Inflammatory macrophage (primary cell): ENCODE measurements at places on chromosomes 1 and 21.

DNA sequence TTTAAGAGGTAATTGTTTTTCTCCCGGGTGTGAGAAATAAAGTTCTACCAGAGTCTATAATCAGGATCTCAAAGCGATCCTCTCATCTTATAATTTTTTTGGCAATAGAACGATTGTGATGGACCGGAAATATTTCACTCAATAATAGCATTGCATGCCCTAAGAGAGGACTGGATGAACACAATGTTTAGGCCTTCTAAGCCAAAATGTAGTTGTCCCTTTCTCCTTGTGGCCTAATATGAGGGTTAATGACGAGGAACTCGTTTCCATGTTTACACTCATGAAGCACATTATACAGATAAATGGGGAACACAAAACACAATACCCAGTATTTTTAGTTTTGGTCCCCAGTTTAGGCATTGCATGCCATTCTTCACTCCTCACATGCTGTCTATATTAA, 5.9 kb downstream of the TBX15 start:
- no peak for DNase-seq

DNA sequence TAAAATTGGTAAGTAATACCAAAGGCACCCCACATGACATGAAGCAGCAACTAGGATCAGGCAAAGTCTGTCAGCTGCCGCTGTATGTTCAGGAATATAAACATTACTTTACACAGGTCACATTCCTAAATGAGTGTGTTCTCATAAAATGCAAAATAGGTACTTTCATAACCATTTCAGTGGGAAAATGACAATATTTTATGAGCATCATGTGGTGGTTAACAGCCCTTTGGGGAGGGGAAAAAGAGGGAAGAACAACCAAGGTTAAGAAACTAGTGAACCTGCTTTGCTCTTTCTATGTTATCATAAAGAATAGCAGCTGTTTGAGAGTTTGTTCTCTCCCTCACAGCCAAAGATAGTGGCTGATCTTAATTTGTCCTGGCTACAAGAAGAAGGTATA, 105.4 kb upstream of the LBR start:
- DNase-seq: no peak

GRCh38 chr21:46172863-46173528, 11.3 kb downstream of the SPATC1L start:
- no peak for DNase-seq

DNA sequence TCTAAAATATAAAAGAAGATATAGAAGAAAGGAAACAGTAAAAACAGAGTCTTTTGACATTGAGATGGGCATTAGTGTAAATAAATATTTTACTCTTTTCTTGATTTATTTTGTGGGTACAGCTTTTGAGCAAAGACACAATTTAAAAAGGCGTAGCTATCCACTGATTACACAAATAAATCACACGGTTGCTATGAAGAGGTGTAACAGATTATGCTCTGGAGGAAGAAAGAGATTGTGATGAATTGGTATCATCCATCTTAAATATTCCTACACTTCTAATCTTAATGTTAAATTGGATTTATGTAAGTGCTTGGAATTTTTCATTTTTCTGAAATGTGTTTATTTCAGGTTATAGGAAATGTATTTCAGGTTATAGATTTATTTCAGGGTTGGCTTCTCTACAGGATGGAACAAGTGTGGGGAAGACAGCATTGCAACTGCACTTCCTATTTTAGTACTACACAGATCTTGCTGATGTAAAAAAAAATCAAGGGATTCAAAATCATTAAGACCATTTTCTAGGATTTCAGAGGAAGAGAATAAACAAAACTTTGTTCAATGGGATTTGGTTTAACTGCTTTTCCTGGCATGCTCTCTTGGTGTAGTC, 15.3 kb downstream of the XCL1 start:
- DNase-seq: no peak

DNA sequence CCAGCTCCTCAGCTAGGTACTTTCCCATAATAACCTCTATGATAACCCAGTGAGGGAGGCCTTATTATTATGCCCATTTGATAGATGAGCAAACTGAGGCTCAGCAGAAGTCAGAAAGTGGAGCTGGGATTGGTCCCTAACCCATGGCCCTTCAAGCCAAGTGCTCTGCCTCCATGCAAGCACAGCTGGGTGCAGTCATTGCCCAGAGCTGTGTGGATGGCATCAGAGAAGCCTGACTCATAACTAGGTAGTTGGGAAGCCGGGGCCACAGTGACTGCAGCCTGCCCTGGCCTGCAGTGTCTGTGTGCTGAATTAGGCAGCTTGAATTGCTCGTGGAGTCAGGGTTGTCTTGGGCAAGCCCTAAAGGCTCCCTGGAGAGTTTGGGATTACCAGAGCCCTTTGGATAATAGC, 89.9 kb upstream of the SLC2A1 start:
- DNase-seq: no peak

GRCh38 chr1:103256490-103256889, 148.2 kb upstream of the COL11A1 start:
- no peak for DNase-seq

DNA sequence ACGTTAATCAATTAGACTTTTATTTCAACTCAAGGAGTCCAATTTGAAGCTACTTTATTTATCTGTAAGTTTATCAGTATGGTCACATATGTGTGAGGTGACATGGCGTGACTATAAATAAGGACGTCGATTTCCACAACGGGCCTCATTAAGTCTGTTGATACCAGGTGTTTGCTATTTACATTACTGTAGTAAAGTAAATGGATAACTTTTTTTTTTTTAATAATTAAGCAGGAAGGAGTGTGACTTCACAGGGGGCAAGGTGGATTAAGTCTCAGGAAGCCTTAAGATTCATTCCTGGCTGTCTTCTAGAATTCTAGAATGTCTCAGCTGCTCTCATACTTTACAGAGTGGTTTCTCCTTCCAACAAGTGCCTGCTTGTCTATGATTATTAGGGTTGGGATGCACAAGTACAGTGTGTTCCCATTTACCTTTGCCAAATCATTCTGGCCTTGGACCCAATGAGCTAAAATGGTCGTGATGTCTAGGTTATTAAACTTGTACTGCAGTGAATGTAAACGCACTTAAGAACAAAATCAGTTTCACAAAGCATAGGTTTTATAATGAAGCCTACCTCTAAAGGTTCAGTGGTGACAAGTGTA, 15.5 kb downstream of the MAP3K7CL start:
- DNase-seq: no peak

DNA sequence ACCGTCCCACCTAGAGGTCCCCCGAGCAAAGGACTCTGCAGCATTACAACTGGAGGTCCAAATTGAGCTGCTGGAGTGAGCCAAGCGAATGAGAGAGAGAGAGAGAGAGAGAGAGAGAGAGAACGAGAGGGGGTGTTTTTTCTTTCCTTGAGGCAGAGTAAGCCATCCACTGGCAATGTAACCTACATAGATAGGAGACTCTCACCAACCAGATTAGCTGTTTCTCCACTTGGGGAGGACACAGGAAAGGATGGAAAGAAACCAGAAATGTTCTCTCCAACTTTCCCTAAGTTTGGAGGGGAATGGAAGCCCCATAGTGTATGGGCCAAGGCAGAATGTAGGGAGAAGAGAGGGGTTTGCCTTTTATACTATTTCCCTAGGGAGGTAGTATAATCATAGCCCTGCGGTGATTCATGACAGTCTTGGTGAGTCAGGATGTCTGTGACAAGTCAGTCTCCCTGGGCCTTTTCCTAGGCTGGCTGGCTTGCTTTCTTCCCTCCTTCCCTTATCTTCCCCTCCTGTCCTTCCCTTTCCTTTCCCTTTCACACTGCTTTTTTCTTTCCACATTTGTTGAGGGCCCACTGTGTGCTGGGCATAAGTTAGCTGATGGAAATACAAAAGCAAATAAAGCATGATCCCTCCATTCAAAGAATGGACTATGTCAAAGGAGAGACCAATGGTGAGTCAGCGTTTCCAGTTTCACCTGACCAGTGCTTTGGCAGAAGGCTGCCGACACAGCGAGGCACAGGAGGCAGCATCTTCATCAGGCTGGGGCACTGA, 7.1 kb downstream of the FNDC7 start:
- no peak for DNase-seq

GRCh38 chr1:42684139-42684538, 1.9 kb downstream of the YBX1 start:
- DNase-seq: no peak

DNA sequence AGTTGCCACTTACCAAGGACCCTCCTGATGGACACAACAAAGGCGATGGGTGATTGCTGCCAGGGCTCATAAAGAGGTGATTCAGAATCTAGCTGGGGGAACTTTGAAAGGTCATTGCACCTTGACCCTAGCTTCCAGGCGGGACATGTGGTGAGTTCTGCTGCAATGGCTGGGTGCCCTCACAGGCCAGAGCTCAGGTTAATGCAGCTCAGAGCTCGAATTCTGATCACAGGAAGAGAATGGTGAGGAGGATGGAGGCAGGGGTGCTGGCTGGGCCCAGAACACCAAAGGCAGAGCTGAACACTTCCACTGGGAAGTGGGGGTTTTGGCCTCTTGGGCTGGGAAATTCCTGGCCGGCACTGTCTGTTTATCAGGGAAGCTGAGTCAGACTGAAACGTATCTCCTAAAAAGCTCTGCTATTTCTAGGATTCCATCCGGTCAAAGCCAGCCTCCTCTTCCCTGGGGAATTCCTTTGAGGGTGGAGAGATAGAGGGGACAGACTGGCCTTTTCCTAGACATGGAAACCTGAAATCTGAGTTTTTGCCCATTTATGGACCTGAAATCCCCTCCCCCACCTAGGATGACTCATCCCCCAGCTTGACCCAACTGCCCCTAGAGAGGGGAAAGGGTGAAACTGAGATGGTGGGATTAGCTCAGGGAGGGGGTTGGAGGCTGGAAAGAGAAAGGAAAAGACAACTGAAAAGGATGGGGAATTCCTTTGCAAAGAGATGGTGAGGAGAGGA, 27.2 kb downstream of the NUAK2 start:
- DNase-seq: no peak

GRCh38 chr1:77412820-77413530, 131.2 kb downstream of the AK5 start:
- no peak for DNase-seq

- DNase-seq: no peak
Measured at GRCh38 chr1:178540204-178540603, 27.3 kb downstream of the TEX35 start.

- DNase-seq: no peak
Measured at GRCh38 chr1:106072909-106073600, 983.4 kb upstream of the PRMT6 start.

DNA sequence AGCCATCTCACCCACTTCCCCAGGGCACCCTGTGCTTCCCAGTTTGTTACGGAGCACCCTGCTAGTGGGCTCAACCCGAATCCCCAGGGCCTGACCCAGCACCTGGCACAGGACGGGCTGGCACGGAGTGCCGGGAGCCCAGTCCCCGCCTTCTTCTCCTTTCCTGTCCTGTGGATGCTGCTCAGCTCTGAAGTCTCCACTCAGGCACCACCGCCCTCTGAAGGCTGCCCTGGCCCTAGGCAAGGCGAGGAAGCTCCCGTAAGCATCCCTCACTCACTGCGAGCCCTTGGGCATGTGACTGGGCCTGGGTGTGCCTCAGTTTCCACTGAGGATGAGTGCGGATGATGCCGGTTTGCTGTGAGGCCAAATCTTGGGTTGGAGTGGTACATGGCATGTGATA, 21.8 kb downstream of the SLC1A7 start:
- no peak for DNase-seq

- no peak for DNase-seq
Measured at GRCh38 chr1:205344066-205344928, 12.4 kb downstream of the KLHDC8A start.

- DNase-seq: no peak
Measured at GRCh38 chr1:156772728-156773497, 5.6 kb downstream of the PRCC start.

DNA sequence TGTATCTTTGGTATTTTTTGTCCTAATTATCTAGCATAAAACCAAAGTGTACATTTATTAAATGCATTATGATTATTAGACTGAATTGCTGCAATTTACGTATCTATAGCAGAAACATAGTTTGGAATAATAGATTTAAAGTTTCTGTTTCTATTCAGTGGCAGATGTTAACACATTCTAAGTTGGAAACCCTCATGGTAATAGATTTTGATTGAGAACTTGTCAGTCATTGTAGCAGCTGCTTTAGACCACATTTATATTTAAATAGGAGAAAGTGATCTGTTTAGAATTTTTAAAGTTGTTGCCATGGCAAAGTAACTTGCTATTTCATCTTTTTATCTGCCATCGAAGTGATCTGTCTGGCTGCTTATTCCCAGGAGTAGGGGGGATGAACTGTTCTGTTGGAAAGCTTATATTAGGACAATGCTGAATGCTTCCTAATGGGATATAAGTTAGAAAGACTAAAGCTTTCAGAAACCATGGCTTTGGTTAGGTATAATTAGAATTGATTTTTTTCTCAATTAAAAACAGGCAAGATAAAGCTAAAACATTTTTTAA, 61.6 kb downstream of the HS2ST1 start:
- DNase-seq: no peak

- peak; percentile 83 for DNase-seq
Measured at GRCh38 chr21:38219049-38219628, 37.7 kb upstream of the KCNJ15 start.

GRCh38 chr1:84254703-84255238, 46.7 kb upstream of the SAMD13 start:
- DNase-seq: no peak

GRCh38 chr1:215146240-215146975, 63.9 kb downstream of the KCNK2 start:
- DNase-seq: peak; percentile 88

GRCh38 chr1:162228586-162228985, 148.1 kb downstream of the SPATA46 start:
- DNase-seq: no peak

DNA sequence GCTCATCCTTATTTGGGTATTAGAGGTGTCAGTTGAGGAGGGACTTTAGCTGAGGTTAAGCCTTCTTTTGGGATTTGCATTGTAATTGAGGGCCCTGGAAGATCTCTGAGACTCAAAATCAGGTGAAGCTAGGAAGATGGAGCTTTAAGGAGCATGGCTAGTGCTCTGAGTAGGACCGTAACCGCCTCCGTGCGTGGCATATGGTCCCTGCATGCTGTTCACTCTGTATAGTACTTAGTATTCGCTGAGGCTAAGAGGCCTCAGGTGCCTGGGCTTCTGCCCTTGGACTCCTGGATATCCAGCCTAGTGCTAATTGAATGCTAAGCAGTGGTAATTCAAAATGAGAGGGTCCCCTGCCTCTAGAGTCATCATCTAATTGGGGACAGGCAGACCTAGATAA, 22.5 kb downstream of the NSUN4 start:
- no peak for DNase-seq
